ENCODE measurements at places on chromosomes 3 and 15.
A peak's percentile ranks its signal among the peaks of the same experiment; 100 is the strongest.

DNA sequence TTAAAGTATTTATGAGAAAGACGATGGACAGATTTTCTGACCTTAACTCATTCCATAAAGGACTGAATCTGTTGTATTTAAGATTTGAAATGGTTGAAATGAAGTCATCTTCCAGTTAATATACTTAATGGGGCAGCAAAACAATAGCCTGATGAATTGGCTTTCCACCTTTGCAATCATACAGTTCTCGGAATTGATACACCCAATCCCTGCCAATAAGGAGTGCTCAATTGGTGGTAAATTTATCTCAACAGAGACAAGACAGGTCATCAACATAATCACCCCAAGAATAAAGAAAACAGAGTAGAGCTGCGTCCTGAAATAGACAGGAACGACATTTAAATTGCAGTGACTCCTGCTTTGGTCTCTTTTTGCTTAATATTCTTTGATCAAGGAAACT is 11.2 kb downstream of the ANXA2 start:
- no peak for DNase-seq

GRCh38 chr3:65347166-65347565 is 659.4 kb upstream of the ADAMTS9 start:
- DNase-seq: no peak

DNA sequence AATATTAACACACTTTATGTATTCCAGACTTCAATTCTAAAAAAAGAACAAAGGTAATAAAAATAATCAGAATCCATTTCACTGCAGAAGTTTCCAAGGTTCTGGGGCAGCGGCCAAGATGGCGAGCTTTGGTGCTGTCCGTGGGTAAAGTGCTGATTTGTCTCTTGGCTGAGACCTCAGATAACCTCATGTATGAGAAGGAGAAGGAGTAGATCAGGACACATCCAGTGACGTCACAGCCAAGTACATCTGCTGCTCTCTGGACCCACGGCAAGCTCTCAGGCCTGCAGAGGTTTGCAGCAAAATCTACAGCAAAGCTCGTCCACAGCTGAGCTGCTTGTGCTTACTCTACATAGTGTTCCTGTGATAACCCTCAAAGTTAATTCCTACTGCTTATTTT is 165.7 kb downstream of the MAGI1 start:
- DNase-seq: no peak

DNA sequence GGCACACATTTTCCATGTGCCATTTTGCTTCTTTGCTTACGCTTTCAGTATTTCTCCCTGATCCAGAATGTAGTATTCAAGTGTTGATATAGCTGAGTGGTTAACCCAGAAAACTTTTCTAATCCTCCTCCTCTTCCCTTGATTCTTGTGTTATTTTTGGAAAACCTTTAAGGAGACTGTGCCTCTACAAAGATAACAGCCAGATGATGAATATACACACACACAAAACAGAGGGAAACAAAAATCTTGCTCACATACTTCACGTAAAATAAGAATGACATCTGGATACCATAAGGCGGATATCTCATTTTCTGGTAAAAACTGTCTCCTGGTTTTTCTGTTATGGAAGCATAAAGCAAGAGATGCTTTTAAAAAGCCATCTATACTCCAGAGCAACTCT is 295.8 kb upstream of the THBS1 start:
- DNase-seq: no peak

- DNase-seq: no peak
These were observed 47.4 kb upstream of the TMC3 start for GRCh38 chr15:81421461-81421860.

DNA sequence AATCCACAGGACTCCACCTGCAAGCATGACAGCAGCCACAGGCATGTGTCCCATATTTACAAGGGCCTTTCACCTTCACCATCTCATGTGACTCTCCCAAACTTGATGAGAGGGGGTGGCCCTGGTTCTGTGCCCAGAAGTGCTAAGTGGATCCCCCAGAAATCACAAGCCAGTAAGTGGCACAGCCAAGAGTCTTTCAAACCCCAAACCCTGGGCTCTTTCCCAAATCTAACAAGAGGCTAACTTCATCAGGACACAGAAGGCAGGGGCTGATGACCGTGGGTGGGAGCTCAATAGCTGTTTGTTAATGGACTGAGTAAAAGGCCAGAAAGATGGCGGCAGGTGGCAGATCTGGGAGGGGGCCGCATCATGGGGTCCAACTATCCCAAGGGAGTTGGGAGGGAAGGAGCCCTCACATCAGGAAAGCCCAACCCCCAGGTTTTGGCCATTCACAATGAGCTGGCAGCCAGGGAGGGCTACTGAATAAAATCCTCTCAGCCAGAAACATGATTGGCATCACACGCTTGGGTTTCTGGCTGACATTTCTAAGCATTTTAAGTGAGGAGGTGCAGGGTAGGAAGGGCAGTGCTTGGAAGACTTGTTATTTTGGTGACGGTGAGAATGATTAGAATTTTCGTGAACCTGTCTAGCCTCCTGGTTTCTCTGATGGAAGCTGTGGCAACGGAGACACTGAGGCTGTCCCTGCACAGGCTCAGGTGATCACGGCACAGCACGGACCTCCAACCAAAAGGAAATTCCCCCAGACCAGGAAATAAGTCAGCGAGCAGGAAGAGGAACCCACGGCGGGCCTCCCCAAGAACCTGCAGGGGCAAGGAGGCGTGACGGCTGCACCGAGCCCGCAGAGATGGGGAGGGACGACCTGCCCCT is 109.3 kb downstream of the OXNAD1 start:
- peak; percentile 34 for DNase-seq

- DNase-seq: no peak
These were observed 67.1 kb upstream of the LMOD3 start for GRCh38 chr3:69189487-69189886.

GRCh38 chr3:30315447-30315846 is 291.0 kb upstream of the TGFBR2 start:
- DNase-seq: no peak

DNA sequence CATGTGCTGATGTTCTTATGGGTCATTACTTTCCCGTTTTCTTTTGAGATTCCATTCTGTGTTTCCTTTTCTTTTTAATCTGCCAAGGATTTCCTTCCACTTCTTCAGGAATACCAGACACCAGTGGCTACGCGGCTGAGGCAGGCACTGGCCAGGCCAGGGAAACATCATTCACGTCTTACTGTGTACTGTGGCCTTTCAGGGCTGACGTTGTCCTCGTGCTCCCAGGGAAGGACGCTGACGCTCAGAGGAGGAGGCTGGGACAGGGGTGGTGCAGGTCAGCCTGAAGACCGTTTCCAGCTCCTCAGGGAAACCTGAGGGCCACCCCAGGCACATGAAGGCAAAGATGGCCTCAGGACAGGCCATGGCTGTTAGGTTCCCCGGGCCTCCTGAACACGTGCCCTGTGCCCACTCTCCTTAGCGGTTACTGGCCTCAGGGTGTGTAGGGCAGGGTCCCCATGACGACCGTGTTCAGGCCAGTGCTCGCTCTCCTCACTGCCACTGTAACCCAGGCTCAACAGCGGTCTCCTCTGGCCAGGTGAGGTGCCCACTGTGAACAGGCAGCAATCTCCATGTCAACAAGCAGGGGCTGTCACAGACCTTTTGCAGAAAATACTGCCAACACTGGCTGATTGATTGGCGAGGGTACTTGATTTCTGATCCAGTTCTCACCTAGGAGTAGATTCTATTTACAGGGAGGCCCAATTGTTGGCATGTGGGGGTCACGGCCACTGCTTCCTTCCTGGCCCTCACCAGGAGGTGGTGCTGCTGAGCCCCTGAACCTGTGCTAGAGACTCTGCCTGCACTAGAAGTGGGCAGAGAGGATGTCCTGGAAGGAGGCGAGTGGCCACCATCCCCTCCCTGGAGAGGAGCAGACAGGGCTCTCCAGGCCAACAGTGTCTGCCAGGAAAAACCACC is 169.5 kb downstream of the ATP10A start:
- DNase-seq: peak; percentile 26

- DNase-seq: no peak
These were observed 226.5 kb upstream of the PROK2 start for GRCh38 chr3:72011485-72011884.
